Stimulated activated CD4-positive, alpha-beta T cell treated with anti-CD3 and anti-CD28 coated beads, Interleukin-12 subunit alpha, Interleukin-12 subunit beta, amount 100 ng/mL, for 48 hours (primary cell): ENCODE measurements at places on chromosomes 3 and 15.
A peak's percentile ranks its signal among the peaks of the same experiment; 100 is the strongest.

DNA sequence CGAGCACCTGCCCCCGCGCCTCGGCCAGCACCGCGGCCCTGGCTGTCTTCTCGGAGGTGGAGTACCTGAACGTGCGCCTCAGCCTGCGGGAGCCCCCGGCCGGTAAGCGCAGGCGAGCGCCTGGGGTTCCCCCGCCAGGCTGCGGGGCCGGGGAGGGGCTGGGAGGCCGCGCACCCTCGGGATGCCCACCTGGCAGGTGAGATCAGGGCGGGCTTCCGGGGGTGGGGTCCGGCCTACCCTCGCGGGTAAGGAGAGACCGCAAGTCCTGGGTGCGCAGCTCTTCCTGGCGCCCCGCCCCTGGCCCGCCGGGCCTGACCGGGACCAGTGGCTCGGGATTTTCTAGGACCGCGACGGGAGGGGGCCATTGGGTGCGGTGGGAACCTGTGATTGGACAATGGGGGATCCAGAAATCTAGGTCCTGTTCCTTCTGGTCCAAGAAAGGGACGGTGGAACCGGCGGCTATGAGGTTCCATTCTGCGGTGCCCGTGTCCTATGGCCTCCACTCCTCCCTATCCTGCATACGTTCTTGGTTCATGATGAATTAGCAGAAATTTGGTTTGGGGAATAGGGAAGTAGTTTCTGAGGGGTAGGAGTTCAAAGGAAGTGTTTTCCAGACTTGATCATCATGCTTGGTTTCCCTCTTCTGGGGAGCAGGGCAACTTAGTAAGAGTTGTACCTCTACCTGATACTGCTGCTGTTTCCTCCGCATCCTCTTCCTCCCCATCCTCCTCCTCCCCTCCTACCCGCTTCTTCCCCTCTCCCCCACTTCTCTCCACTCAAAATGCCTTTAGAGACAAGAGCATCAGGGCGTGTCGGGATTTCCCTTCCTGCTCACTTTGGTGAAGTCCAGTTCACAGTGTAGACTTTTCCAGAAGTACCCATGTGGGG lies 808 bp downstream of the ARRDC4 start:
- DNase-seq: no peak

DNA sequence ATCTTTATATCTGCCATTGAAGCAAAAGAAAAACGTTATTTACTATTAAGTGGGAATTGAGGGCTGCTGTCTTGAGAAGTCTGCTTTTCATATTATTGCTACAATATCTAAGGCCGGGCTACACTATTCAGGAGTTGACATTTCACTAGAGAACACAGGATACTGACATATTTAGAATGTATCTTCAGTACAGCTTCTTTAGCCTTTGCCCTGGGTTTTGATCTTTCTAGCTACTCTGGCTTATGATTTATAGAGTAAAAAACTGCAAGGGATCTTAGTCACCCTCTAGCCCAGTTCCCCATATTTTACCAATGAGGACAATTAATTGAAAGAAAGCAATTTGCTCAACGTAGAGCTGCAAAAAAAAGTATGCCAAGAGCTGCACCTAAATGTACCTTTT lies 307.4 kb upstream of the DPPA4 start:
- DNase-seq: no peak

- no peak for DNase-seq
Measured at GRCh38 chr15:73930790-73931281, 4.6 kb downstream of the LOXL1 start.

GRCh38 chr15:64883100-64883581 lies 28.6 kb upstream of the ANKDD1A start:
- peak; percentile 38 for DNase-seq

- no peak for DNase-seq
Measured at GRCh38 chr3:133136114-133137041, 98.2 kb downstream of the TMEM108 start.

- no peak for DNase-seq
Measured at GRCh38 chr3:152038490-152038889, 165.0 kb downstream of the SUCNR1 start.

DNA sequence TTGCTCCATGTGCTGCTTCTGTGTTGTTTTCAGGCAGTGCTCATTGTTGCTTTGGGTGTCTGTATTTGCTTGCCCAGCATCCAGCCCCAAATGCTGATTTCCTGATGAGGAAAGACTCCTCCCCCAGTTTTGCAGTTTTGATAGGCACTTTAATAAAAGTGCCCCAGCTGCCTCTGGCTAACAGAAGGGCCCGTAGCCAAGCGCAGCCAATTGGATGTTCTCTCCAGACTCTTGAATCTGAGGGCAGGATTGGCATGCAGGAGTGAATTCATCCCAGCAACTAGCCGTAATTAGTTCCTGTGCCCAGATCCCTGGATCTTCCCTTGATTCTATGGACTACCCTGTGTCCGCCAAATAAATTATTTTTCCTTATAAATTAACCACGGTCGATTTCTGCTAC lies 14.8 kb upstream of the SEMA5B start:
- DNase-seq: no peak

DNA sequence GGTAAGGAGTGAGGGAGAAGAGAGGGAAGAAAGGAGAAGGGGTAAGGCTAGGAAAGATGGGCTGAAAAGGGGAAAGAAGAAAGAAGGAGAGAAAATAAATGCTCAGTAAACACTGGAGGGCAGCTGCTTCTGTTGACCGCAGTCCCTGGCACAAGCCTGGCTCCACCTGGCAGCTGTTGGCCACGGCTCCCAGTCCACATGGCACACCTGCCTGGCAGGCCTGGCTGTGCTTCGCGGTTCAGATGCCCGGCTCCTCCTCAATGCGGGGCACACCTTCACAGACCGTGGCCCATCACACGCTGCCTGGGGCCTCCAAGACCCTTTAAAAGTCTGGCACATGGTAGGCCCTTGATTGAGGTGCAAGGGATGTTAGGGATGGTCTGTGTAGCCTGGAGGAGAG lies 516.8 kb upstream of the PROK2 start:
- no peak for DNase-seq

DNA sequence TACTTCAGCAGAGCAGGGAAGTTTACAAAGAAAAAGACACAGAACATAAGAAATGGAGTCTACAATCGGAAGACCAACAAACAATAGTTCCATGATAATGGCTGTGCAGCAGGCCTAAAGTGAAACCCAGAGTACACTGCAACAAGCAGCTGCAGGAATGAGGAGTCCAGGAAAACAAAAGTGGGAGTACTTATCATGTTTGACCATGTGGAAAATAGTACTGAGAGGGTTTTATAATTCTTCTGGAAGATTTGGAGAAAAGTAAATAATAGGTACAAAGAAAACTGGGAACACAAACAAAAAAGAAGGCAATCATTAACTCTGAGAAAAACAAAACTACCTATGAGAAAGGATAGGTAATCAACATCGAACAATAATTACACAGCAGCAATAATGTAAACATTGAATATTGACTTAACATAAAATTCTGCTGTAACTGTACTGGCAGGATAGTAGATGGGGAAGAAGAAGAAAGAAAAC lies 87.5 kb downstream of the NEK10 start:
- DNase-seq: no peak

DNA sequence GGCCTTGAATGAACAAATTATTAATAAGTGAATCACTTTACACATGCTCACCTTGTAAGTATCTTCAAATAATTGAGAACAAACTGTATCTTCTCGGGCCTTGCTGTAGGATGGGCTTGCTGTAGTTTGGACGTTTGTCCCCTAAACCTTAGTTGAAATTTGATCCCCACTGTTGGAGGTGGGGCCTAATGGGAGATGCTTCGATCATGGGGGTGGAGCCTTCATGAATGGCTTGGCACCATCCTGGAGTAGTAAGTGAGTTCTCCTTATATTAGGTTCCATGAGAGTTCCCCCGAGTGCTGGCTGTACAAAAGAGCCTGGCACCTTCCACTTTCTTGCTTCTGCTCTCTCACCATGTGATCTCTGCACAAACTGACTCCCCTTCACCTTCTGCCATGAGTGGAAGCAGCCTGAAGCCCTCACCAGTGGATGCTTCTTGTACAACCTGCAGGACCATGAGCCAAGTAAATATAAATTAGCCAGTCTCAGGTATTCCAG lies 29.3 kb downstream of the PIGB start:
- DNase-seq: no peak

DNA sequence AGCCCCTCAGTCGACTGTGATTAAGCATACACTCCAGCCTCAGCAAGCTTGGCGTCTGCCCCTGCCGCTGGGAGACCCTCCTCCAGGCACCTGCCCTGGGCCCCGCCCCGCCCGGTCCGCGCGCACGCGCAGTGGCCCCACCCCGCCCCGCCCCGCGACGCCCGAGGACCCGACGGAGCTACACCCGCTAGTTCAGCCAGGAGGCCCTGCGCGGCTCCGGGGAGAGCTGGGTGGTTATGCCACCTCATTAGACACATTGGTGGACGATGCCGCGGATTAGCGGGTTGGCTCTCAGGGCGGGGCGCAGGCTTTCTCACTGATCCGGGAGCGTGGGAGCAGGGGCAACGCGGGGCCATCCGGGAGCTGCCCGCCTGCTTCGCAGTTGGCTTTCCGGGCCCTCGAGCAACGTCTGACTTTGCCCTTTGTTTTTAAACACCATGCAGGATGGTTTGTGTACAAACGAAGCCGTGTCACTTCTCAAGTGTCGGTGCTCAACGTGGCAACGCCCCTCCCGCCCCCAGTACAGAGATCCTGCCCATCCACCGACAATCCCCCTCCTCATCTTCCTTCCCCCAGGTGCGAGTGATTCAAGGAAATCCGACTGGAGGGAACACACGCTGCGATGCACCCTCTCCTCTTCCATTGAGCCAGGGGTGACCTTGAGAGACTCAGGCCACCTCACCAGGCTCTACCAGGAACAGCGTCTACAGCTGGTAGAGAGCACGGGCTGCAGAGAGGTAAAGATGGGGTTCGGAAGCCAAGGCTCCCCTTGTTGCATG lies 109.3 kb downstream of the SHQ1 start:
- peak; percentile 58 for DNase-seq

- DNase-seq: no peak
Measured at GRCh38 chr15:90451053-90451850, 63.2 kb downstream of the IQGAP1 start.

DNA sequence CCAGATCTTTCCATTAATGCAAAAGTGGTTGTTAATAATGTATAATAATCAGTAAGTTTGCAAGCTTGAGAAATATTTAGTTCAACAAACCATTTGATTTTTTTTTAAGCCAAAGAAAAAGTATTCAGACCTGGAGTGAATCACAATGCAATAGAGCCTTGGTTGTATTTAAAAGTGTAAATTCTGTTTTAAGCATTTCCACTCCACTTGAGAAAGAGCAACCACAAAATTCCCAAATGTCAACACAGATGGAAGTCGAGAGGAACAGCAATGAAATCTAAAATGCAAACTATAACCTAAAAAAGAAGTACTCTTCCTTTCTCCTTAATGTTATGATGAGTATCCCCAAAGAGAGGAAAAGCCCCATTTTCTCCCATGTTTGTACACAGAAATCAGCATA lies 20.2 kb downstream of the GBE1 start:
- DNase-seq: no peak

DNA sequence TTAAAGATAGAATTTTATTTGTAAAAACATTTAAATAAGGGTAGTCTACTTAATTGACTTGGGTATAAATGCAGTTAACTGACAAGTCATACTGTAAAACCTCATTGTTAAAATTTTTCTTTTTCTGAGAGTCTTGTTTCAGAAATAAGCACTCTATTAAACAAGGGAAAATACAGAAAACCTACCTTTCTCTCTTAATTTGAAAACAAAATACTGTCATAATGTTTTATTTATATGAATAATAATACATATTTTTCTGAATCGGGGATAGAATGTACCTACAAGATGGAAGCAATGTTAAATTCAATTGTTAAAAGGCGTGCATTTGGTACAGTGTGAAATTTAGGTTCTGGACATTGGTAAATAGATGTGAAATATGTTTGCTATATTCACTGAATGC lies 17.8 kb downstream of the ZIC1 start:
- DNase-seq: no peak

DNA sequence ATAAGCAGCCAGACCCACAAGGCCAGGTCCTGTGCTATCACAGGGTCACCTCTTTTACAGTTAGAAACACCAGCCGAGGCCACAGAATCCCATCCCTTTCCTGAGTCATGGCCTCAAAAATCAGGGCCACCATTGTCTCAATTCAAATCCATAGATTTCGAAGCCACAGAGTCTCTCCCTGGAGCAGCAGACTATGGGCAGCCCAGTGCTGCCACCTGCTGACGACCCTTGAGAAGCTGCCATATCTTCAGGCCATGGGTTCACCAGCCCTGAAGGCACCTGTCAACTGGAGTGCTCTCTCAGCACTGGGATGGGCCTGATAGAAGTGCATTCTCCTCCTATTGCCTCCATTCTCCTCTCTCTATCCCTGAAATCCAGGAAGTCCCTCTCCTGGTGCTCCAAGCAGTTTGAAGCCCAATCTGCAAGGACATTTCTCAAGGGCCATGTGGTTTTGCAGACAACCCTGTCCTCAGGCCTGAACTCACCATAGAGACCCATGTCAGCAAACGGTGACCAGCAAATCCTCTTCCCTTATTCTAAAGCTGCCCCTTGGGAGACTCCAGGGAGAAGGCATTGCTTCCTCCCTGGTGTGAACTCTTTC lies 39.6 kb downstream of the TGM4 start:
- DNase-seq: peak; percentile 25

DNA sequence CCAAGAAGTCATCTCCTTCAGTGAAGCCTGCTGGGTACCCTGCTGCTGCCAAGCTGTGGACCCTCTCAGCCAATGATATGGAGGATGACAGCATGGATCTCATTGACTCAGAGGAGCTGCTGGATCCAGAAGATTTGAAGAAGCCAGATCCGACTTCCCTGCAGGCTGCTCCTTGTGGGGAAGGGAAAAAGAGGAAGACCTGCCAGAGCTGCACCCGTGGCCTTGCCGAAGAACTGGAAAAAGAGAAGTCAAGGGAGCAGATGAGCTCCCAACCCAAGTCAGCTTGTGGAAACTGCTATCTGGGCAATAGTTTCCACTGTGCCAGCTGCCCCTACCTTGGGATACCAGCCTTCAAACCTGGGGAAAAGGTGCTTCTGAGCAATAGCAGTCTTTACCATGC lies 13.7 kb upstream of the ANP32A start:
- DNase-seq: no peak

DNA sequence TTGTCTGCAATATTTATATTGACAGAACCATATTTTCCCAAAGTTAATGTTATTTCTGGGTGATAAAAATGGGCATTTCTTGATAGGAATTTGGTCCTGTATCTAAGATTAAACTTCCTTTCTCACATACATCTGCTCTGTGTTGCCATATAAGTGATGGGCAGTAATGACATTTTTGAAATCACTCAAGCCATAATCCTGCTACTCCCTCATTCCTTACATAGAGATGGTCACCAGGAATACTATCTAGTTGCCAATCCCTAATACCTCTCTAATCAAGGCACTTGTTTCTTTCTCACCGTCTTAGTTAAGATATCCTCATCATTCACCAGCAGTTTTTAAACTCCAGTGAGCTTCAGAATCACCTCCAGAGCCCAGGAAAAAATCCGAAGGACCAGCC lies 68.4 kb downstream of the FSIP1 start:
- no peak for DNase-seq

DNA sequence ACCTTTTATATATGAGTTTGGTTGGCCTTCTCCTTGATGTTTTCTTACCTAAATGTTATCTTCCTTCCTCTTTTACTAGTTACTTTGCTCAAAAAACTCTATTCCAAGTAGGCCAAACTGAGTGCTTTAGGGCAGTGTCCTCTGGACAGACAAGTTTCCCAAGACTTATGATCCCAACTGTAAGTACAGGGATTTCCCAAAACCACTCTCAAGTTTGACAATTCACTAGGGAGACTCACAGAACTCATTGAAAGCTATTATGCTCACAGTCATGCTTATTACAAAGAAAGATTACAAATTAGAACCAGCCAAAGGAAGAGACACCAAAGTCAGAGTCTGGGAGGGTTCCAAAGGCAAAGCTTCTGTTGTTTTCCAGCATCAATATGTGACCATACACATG lies 534.2 kb upstream of the ALCAM start:
- DNase-seq: no peak

GRCh38 chr3:167241048-167241845 lies 138.8 kb downstream of the ZBBX start:
- DNase-seq: no peak
